Choroid plexus epithelial cell (primary cell): ENCODE measurements at places on chromosomes 4 and X.
A peak's percentile ranks its signal among the peaks of the same experiment; 100 is the strongest.

- DNase-seq: no peak
Measured at GRCh38 chrX:134794692-134795091, 136.4 kb upstream of the PLAC1 start.

DNA sequence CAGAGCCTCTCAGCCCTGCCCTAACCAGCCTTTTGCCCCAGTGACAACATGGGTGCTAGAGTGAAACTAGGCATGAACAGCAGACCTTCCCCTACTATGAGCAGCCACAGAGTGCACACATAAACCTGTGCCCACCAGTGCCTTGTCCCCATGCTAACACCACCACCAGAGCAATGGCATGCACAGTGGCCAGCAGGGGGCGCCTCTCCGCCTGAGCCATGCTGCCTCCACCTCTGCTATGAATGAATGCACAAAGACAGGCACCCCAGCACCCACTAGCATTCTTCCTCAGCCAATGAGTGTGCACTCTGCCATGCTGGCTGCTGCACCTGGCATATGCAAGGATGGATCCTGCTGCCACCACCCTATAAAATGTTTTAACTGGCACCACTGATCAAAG lies 286.9 kb upstream of the FGF16 start:
- no peak for DNase-seq

GRCh38 chr4:37793562-37793961 lies 32.9 kb upstream of the PGM2 start:
- peak; percentile 49 for DNase-seq

DNA sequence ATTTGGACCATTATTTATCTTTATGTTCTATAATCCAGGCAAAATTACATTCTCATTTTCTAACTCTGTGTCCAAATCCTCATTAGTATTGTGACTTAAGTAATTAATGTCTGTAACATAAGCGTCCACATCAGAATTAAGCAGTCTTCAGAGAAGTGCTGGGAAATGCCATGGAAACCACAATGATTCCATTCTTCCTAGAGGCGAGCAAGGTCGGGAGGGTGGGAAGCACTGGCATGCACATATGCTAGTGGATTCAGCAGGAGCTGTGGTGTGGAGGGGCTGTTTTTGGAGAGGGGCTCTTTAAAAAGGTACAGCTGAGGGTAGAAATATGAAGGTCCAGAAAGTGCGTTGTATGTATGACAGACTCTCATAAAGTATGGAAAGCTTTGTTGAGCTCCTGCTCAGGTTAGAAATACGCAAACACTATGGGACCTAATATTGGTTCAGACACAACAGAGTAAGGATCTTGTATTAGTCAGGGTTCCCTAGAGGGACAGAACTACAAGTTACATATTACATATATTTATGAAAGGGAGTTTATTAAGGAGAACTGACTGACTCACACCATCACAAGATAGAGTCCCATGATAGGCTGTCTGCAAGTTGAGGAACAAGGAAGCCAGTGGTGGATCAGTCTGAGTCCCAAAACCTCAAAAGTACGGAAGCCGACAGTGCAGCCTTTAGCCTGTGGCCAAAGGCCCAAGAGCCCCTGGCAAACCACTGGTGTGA lies 61.5 kb downstream of the GLRA2 start:
- no peak for DNase-seq

DNA sequence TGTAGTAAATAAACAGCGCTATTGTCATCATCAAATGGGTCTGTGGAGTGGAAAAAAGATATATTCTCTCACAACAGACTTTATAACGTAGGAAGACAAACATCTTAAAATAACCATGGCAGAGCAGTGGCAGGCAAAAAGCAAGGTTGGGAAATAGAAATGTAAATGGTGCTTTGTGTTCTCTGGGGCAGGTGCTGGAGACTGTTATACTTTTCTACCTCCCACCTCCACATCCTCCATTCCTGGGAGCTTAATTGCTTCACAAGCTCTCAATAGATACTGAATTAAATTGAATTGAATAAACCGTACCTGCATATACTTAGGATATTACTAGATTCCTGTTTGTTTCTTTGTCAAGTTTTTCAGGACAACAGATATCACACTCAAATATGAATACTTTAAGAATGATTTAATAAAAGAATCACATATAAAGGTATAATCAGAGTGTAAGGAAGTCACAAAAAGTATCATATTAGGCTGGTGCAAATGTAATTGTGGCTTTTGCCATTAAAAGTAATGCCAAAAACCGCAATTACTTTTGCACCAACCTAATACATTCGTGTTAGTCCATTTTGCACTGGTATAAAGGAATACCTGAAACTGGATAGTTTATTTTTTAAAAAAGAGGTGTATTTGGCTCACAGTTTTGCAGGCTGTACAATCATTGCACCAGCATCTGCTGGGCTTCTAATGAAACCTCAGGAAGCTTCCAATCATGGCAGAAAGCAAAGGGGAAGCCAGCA lies 367.3 kb downstream of the GRIA2 start:
- no peak for DNase-seq
